Vein endothelial cell (primary cell): ENCODE measurements at places on chromosomes 7 and 10. TPM values are rescaled to one million over a fixed set of nuclear protein-coding genes. Genes with fewer than 3 reads are reported as not detected.

Gene NXPH1
- total RNA-seq: not detected in 2 replicates

Gene OPALIN
- not detected in 2 replicates for total RNA-seq

Gene SUFU
- 5.8 and 6.9 TPM in 2 replicates for total RNA-seq

Gene CYP2W1
- total RNA-seq: not detected in 2 replicates

Gene MTURN
- 9.4 and 9.5 TPM in 2 replicates for total RNA-seq

Gene ENKUR
- total RNA-seq: 0.19 and 0.33 TPM in 2 replicates

Gene NRCAM
- total RNA-seq: 62.4 and 85.1 TPM in 2 replicates
